NCI-H2081 (cell line): ENCODE measurements at places on chromosomes 12 and 14.
A peak's percentile ranks its signal among the peaks of the same experiment; 100 is the strongest.

- no peak for DNase-seq
These were observed 44.9 kb downstream of the LIN7A start for GRCh38 chr12:80892597-80893445.

- no peak for DNase-seq
These were observed 141.9 kb downstream of the DPF3 start for GRCh38 chr14:72752034-72752412.

GRCh38 chr12:109261939-109262338, 47.1 kb downstream of the FOXN4 start:
- DNase-seq = no peak

- DNase-seq = no peak
These were observed 32.1 kb downstream of the BAZ1A start for GRCh38 chr14:34843011-34843554.

- DNase-seq = peak; percentile 57
These were observed 15.5 kb downstream of the MANSC1 start for GRCh38 chr12:12334367-12335040.

DNA sequence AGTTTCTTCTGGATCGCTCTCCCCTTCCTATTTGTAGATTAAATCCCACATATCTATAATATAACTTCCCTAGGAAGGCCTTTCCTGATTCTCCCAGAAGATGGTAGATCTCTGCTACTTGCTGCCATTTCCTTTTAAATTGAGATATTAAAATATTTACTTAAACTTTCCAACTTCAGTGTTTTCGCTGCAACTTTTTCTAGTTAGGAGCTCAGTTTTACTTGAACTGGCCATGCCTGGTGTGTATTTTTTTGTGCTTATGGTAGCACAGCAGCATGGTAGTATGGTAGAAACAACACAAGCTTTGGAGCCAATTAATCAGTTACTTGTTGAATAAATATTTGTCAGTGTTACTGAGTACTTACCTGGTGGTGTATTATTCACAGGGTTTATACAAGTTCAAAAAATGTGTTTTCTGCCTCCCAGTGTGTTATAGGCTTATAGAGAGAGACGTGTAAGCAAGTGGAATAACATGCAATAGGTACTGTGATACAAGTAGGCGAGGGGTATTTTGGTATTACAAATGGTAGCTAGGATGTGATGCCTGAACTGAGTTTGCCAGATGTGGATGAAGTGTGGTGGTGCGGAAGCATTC, 2.9 kb downstream of the POLR3B start:
- no peak for DNase-seq

DNA sequence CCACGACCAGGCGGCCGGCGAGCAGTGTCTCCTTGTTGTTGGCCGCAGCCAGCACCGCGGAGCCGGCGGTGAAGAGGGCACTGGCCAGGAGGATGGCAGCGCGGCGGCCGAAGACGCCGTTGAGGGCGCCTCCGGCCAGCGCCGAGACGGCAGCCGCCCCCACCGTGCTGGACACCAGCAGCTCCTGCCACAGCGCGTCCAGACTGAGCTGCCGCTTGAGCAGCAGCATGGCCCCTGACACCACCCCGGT, 691 bp downstream of the SLC2A13 start:
- no peak for DNase-seq

GRCh38 chr12:40123496-40123895, 17.6 kb upstream of the SLC2A13 start:
- no peak for DNase-seq

- DNase-seq = no peak
These were observed 14.6 kb downstream of the ACTN1 start for GRCh38 chr14:68964300-68965093.

DNA sequence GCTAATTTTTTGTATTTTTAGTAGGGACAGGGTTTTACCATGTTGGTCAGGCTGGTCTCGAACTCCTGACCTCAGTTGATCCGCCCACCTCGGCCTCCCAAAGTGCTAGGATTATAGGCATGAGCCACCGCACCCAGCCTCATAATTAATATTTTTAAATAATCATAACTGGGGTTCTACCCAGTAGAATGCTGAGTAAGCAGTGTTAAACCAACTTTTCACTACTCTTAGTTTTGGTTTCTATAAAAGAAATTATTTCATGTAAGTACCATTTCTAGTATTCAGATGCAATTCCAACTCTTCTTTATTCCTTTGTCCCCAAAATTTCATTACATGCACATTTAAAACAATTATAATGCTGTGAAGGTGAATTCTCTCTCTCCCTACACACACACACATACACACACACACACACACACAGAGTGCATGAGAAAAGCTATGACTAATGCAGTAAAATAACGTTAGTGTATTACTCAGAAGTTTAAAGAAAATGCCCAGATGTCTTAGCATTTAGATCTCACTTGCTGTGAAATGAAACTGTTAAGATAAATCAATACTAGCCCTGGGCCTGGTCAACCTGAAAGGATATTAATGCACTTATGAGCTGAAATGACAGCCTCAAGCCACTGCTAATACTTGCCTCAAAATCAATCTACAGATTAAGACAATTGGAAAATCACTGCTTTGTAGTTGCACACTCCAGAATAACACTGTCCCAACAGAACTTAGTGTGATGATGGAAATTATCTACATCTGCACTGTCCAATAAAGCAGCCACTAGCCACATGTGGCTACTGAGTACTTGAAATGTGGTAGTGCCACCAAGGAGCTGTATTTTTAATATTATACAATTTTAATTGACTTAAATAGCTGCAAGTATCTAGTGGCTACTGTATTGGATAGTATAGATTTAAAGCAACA, 36.0 kb downstream of the PTPN21 start:
- no peak for DNase-seq

DNA sequence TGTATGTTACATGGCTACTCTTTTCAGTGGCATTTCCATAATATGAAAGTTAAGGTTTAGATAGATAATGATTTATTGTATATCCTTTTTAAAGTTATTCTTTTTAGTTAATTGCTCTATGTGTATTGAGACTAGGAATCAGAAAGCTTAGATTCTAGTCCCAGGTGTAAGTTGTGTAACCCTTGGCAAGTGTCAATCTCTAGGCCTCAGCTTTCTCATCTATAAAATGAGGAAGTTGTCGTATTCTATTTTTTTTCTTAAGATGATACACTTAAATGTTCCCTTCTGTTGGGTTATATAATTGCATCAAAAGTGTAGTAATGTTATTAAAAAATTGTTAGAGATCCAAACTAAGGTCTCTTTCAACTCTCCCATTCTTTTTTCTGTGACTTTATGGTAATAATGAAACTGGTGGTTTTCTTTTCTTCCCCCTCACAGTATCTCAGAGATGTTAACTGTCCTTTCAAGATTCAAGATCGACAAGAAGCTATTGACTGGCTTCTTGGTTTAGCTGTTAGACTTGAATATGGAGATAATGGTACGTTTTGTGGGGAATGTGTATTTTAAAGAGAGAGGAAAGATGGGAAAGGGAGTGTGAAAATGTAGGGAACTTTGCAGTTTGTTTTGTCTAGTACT, 4.1 kb downstream of the RTRAF start:
- DNase-seq = no peak

GRCh38 chr14:100612986-100613385, 25.8 kb upstream of the BEGAIN start:
- no peak for DNase-seq

DNA sequence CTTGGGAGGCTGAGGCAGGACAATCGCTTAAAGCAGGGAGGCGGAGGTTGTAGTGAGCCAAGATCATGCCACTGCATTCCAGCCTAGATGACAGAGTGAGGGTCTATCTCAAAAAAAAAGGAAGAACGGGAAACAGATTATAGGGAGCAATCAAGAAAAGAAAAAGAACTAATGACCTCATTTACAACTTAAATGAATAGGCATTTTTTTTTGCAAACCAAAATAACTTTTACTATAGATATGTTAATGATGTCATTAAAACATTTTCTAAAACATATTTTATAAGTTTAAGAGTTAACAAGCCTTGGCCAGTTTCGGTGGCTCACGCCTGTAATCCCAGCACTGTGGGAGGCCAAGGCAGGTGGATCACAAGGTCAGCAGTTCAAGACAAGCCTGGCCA, 6.8 kb upstream of the RESF1 start:
- no peak for DNase-seq

- no peak for DNase-seq
These were observed 43.5 kb downstream of the DPF3 start for GRCh38 chr14:72850360-72850759.

DNA sequence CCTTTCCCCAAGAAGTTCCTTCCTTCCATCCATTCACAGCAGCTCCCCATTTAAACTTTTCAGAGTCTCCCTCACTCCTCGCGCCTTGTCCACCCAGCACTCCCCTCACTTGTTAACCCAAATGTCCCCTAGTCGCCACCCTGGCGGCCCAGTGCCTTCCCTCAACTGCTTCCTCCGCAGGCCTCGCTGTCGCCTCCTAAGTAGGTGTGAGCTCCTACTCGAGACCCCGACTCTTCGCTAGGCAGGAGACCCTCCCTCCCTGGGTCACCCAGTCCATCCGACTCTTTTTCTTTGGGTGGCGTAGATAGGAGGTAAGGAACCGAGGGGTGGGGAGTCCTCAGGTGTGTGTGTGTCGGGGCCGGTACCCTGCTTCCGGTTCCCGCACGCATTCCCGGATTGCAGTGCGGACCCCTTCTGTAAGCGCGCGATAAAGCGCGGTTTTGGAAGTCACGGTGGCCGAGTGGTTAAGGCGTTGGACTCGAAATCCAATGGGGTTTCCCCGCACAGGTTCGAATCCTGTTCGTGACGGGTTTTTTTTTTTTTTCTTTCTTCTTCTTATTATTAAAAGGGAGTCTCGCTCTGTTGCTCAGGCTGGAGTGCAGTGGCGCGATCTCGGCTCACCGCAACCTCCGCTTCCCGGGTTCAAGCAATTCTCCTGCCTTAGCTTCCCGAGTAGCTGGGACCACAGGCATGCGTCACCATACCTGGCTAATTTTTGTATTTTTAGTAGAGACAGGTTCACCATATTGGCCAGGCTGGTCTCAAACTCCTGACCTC, 823 bp upstream of the SMARCC2 start:
- peak; percentile 91 for DNase-seq

DNA sequence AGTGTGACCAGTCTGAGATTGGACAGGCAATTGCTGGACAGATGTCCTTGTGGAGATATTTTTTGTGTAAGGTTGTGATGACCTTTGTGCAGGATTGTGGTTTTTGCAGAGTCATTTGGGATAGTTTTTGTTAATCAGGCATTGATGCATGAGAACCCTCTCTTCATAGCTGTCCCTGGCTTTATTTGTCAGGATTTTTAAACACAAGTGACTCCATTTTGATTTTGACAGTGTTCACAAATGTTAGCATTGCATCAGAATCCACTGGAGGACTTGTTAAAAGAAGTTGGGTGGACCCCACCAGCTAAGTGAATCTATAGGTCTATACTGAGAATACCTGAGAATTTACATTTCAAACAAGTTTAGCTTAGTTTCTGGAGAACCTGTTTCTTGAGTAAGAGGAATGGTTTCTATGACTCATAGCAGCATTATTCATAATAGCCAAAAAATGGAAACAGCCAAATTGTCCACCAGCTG, 11.8 kb downstream of the FNTB start:
- no peak for DNase-seq

DNA sequence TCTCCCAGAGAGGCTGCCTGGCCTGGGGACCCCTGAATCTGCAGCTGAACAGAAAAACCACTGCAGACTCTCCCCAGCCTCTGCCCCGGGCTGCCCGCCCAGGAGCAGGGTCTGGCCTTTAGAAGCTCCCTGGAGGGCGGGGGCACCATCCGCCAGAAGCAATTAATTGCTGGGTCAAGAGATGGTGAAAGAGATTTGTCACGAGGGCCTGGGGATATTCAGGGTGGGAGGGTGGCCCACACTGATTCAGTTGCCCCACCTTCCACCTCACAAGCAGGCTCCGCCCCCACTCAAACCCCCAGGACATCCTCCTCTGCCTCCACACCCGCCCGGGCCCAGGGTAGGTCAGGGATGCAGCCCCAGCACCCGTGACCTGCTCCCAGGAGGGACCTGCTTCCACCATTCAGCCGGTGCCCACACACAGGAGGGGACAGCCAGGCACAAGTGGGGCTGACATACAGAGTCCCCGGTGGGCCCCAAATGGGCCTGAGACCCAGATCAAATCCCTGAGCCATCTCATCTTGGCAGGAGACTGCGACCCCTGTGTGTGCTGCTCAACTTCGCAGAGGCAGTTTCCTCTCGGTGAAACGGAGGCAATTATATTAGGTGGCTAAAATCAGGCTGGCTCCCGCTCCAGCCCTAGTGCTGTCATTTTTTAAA, 23.0 kb downstream of the NCOR2 start:
- DNase-seq = no peak

GRCh38 chr12:116876151-116876869, 4.9 kb downstream of the HRK start:
- no peak for DNase-seq

GRCh38 chr14:100769035-100769939, 42.6 kb downstream of the DLK1 start:
- DNase-seq = no peak

DNA sequence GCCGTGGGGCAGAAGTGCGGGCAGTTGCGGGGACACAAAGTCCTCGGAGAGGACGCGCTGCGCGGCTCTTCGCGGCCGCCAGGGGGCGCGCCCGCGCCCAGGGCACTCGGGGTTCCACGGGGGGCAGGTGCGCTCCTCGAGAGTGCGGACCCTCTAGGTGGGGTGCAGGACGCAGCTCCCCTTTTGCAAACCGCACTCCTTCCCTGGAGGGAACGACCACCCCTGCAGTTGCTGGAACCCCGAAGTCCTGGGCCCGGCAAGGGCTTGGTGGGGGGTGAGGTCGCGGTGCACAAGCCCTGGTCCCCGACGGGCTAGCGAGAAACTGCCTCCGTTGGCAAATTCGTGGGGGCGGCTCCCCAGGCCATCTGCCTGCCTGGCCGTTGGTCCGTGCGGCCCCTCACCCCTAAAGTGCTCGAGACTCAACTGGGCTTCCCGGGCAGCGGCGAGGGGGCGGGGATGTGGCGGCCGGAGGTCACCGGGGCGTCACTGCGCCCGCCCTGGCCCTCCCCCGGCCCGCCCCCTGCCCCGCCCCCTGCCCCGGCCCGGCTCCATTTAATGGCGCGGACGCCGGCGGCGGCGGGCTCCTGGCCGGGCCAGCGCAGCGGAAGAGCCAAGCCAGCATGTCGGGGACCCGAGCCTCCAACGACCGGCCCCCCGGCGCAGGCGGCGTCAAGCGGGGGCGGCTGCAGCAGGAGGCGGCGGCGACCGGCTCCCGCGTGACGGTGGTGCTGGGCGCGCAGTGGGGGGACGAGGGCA, at the start of gene ADSS1:
Gene ADSS1, plus strand, starts transcription at position 579 of the 756 bp plus-strand sequence. Its CDS starts 42 bp downstream, at position 621.
- DNase-seq = no peak

DNA sequence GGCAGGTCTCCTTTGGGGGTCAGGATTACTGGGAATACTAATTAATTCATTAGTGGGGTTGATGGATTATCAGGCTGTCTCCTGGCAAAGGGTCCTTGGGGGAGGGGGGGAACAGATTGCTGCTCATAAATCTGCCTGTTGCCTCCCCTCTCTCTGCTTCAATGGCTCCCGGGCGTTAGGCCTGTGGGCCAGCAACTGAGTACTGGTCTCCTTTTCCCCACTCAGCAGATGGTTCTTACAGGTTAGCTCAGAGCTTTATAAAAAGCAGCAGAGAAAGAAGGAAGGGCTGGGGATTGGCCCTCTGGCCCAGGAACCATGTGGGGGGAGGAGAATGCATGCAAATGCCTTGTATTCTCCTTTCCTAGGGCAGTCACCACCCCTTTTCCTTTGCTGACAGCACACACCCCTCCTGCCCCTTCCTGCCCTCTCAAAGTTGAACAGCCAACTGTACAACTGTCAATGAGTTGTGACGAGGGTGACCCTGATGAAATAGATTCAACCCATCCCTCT, 2.3 kb upstream of the NEUROD4 start:
- DNase-seq = no peak

GRCh38 chr14:106586098-106586704, 1059.8 kb downstream of the TMEM121 start:
- no peak for DNase-seq

- no peak for DNase-seq
These were observed 21.0 kb upstream of the RNASE2 start for GRCh38 chr14:20934148-20934762.
